ENCODE measurements at places on chromosomes 11 and 22.

GRCh38 chr11:2888266-2888968 is 2.8 kb upstream of the CDKN1C start:
- no peak for DNase-seq

GRCh38 chr11:126495281-126496220 is 140.1 kb downstream of the ST3GAL4 start:
- DNase-seq: no peak

GRCh38 chr11:640021-640706 is 3.1 kb downstream of the DRD4 start:
- DNase-seq: no peak

DNA sequence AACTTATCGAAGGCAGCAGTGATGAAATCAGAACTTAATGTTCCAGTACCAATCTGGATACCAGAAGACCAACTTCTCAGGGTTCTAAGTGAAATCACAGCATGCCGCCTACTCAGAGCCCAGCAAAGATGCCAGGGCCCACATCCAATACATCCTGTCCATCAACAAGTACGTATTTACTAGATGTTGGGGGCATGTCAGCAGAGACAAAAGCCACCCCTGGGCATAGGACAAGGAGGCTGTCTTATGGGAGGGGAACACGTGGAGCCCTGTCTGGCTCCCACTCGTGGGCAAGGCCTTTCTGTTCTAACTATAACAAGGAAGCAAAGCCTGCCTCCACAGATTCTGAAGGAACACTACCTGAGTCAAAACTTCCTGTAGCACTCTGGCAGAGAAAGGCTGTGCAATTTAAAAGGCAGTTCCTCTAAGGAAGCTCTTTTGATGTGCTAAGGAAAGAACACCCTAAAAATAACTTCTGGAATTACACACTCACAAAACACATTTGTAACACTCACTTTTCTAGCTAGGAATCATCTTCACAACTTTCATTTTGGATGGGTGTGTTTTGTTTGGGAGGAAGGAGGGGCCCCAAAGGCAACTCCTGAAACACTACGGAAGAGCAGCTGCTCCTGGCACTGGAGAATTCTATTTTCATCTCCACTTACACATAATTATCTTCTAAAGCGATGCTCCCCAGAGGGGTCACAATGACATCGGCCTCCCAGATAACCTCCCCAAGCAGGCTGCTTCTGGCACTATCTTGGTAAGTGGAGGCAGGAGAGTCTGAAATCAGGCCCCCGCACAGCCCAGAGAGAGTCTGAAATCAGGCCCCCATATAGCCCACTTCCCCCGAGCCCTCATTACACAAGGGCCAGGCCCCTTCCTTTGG is 14.2 kb downstream of the SMCO4 start:
- no peak for DNase-seq

- DNase-seq: no peak
These were observed 230.7 kb downstream of the JRKL start for GRCh38 chr11:96620464-96621044.

DNA sequence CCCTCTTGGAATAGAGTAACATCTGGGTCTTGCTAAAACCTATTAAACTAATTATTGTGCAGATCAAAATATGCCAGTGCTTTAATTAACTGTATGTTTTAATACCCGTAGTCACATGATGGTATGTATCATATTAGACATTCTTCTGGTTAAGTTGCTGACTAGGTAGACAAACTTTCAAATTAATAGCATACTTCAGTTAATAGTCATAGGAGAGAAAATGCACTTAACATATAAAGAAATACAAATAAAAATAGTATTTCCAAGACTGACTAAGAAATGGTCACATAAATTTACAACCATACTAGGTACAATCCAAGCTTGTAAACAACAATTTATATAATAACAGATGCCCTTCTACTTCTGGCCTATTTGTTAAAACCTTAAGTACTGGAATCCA is 7.6 kb upstream of the EXPH5 start:
- no peak for DNase-seq

DNA sequence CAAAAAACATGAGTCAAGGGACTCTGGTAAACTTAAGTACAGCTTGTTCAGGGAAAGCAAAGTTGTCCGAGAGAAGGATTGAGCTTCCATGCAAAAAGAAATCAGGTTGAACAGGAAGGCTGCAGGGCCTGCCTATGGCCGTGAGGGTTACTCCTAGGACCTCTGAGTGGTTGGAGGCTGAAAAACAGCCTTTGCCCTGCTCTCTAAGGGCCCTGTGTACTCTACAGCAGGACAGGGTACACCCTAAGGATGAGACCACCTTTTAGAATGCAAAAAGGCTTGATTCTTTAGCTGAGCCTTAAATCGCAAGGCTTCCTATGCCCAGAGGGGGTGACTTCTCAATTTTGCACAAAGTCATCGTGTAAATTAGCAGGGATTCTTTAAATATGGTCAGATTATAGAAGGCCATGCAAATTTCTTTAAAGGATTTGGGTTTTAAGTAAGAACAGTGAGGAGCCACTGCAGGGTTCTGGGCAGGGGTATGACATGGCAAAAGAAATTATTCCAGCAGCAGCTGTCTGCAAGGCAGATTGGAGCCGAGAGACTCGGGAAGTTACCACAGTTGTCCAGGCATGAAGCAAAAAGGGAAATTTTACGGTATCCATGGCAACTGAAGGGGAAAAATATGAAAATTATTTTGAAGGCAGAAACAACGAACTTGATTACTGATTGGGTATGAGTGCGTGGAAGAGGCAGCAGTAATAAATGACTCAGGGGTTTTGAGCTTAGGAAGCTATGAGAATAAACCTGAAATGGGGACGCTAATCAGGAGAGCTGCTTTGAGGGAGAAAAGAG is 91.8 kb downstream of the FAM76B start:
- DNase-seq: no peak

- no peak for DNase-seq
These were observed 493 bp upstream of the CYTH4 start for GRCh38 chr22:37281646-37282384.

DNA sequence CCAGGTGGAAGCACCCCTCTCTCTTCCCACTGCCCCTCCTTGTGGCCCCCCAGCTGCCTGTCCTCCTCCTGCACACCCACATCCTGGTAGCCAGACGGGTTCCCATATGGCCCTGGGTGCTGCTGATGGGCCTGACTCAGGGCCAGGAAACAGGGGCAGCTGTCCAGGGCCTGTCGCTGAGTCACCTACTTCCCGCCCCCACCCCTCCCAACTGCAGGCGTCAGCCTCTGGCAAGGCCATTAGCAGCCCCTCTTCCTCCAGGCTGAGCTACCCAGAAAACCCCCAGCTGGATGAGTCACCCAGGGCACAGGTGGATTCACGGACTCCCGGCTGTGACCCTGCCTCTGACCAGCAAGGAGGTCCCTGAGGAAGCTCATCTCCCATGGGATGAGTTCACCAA is 6.9 kb upstream of the GAL start:
- peak; percentile 27 for DNase-seq

GRCh38 chr11:100865443-100866065 is 178.5 kb downstream of the ARHGAP42 start:
- DNase-seq: no peak

- no peak for DNase-seq
These were observed 115.5 kb upstream of the ISX start for GRCh38 chr22:34950489-34950888.

DNA sequence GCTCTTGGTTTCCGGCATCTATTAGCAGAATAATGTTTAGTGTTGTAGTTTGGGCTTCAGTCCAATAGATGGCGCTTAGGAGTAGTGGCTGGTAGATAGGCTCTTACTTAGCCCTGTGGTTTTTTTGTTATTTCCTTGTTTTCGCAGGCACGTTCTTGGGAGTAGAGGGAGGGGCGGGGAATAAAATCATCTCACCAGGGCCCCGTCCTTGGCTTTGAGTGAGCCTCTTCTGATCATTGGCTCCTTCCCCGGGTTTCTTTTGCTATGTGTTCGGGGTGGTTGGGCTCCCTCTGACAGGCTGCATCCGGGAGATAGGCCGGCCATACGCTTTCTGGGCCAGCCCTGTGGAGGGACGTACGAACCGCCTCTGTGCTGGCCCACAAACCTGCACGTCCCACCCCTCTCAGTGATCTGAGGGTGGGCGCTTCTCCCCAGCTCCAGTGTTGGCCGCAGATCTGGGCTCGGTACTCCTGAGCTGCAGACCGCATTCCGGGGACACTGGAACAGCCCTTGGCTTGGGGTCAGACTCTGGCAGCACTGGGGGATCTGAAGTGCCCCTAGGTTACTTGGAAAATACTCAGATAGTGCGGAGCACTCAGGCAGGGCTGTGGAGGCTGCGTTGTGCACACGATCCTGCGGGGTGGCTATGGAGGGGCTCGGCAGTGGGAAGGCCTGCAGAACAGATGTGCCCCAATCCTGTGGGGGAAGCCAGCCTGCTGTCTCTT is 217.0 kb downstream of the DYNC2H1 start:
- DNase-seq: peak; percentile 53

- no peak for DNase-seq
These were observed 15.7 kb downstream of the USP28 start for GRCh38 chr11:113859665-113860064.

DNA sequence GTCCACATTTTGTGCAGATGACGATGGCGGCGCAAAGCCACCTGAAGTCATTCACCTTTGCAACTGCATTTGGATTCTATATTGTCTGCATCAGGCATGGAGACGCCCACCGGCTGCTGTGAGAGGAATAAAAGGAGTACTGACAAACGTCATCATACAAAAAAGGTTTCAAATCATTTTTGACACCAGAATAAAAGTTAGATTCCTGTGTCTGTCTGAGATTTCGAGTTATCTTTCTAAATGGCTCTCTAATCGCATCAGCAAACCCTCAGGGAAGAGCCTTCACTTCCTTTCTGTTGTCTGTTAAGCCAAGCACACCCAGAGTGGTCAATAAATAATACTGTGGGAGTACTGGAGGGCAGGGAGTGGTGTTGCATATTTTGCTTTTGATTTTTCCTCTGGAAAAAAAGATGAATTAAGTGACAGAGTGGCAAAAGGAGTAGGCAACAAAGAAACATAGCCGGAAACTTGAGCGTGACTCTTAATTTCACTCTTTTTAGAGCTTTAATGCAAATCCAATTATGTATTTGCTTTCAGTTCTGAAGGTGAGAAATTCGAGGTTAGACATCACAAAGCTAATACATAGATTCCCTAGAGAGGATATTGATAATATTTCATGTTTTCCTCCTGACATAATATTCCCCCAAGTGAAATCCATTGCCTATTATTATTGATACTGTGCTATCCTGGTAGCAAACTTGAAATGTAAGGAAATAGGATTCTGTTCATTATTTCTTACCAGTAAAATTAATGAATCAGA is 150.8 kb upstream of the MTMR2 start:
- DNase-seq: no peak

- DNase-seq: no peak
These were observed 16.3 kb upstream of the GPR83 start for GRCh38 chr11:94417386-94417987.

- DNase-seq: no peak
These were observed at the start of gene CATSPERZ for GRCh38 chr11:64299847-64300648. Gene CATSPERZ (plus strand): TSS chr11:64300358. CDS start chr11:64300411, 53 bp downstream.

DNA sequence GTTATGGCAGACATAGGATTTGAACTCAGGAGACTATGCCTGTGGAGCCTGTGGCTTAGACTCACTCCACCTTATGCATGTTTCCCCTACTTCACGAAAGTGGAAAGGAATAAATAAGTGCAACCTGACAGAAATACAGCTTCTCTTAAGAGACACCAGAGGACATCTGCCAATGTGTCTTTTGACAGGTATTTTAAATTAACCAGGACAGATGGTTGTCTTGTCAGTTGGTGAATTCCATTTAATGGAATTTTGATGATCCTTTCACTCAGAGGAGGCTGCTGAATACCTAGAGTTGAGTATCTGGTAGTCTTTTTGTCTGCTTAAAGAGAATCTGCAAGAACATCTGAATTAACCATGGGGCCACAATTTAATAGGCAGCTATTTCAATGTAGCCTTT is 46.1 kb downstream of the NELL1 start:
- no peak for DNase-seq

DNA sequence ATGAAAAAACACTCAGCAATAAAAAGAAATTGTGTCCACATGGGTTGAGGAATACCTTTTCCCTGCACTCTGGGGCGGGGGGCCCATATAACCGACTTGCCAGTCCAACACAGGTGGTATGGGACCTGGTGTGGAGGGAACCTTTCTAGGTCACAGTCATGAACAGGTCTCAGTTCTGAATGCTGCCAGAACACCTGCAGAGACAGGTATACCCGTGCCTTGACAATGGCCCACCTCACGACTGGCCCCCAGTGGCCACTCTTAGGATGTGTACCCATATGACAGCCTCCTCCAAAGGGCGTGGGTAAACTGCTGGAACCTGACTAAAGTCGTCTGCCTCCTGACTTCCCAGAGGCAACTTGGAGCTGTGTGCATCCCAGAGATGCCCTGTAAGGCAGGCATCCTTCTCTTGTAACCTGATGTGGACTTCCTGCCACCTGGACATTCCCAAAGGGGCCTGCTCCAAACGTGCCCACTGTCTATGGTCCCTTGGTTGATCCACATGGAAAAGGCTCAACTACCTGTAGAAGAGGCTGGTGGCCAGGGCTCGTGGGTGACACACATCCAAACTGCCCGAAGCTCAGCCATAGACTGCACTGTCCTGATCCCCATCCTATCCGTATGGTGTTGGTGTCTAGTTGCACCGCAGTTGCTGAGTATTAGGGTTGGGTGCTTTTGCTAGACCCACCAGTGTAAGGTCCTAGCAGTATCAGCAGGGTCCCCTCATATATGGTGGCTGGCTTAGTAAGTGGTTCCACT is 859.3 kb downstream of the BRD1 start:
- no peak for DNase-seq

- peak; percentile 98 for DNase-seq
These were observed 3.5 kb downstream of the CNTF start for GRCh38 chr11:58625826-58626460.

DNA sequence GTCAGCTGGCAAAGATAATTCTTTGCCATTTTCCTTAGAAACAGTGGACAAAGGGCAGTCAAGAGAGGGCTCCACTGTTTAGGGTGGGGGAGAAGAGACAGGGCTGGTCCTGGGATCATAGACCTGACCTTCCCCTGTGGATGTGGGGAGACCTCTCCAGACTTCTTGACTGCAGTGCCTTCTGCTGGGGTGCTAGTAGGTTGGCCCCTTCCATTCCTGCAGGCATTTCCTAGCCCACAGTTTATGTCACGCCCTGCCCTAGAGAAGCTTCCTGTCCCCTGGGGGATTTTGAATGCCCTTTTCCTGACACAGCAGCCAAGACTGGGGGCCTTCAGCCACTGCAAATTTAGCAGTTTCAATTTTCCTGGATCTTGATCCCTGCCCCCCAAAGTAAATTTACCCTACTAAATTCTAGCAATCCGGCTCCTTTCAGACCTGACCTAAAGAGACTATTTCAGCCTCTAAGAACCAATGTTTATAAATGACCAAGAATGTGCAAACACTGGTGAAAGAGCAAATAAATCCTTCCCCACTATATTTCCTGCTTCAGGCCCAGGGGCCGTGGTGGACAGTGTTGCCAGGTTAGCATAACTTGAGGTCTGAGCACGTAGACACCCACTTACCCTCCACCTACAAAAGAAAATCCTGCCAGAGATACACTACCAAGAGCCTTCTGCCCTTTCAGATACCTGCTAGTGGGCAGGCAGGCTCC is 58.4 kb downstream of the PPFIBP2 start:
- DNase-seq: no peak

GRCh38 chr11:73245461-73245860 is 26.7 kb upstream of the P2RY6 start:
- no peak for DNase-seq

Data from epithelial cell of proximal tubule (primary cell).